ENCODE measurements at places on chromosomes 6 and 20. TPM values are rescaled to one million over a fixed set of nuclear protein-coding genes. Genes with fewer than 3 reads are reported as not detected.
A peak's percentile ranks its signal among the peaks of the same experiment; 100 is the strongest.

The CPXM1 gene
- total RNA-seq, result 20.0 TPM

The TSBP1 gene
- total RNA-seq, result not detected

The PFDN4 gene
- total RNA-seq, result 101 TPM

The LAMA2 gene
- 95.2 TPM for total RNA-seq

The MYL9 gene
- total RNA-seq, result 255 TPM

The OR12D3 gene
- total RNA-seq, result not detected

The SIRT5 gene
- 27.9 TPM for total RNA-seq

The NRSN1 gene
- total RNA-seq, result not detected

GRCh38 chr6:151451417-151451949, 443 bp downstream of the RMND1 start:
- DNase-seq, result no peak

DNA sequence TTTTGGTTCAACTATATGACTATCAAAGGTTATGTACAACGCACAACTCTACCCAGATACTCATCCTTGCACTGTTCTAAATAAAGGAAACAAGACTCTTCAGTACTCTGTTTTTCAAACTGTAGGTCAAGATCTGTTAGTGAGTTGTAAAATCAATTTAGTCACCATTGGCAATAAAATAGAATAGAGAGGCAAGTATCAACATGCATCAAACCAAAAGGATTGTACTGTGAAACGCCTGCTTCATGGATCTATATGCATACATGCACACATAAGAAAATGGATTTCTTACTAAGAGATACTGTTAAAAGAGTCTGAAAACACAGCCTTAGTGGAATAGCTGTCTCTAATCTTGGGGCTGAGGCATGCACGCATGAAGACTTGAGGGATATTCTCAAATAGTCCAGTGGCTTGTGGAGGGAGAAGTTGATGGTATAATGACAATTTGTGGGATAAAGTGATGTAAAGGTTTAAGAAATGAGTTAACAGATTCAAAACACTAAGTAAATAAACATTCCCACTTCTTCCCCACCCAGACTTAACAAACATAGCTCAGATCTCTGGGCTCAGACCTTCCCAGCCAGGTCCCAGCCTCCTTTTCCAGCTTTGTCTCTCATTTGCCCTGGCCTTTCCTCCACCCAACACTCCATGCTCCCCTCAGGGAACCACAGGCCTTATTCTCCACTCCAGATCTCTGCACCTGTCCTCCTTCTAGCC, 10.7 kb upstream of the LZTS3 start:
- DNase-seq, result no peak

DNA sequence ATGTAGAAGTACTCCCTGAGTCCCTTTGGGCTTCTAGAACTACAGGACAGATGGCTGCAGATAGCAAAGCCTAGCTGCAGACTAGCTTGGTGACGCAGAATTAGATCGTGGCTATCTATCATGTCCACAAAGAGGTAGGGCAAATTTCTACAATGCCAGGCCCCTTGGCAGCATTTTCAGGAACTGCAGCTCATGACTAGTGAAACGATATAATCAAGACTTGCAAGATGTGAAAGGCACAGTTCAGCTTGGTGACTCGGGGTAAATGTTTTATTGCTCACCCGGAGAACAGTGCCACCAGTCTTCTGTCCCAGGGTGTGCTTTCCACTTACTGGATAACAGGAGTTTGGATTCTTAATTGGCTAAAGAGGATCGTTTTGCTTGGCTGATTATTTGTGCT, 108.7 kb upstream of the LY86 start:
- no peak for DNase-seq

GRCh38 chr6:1594445-1595200, 15.1 kb upstream of the FOXC1 start:
- DNase-seq, result no peak

DNA sequence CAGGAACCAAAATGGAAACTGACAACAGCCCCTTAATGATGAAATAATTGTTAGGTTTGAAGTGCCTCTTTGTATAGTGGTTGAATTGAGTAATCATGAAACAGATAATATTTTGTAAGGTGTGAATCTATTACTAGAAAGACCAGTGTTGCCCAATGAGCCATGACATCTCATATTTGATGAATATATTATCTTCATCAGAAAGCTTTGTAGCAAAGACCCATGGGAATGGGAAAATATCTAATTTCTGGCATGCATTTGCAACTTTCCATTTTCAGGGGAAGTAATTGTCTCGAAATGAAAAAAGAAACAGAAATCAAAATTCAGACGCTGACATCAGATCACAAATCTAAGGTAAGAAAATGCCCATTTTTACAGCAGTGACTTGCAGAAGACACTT, 57.3 kb upstream of the LAMP5 start:
- no peak for DNase-seq

GRCh38 chr20:1254254-1254653, 11.8 kb upstream of the SNPH start:
- DNase-seq, result no peak

DNA sequence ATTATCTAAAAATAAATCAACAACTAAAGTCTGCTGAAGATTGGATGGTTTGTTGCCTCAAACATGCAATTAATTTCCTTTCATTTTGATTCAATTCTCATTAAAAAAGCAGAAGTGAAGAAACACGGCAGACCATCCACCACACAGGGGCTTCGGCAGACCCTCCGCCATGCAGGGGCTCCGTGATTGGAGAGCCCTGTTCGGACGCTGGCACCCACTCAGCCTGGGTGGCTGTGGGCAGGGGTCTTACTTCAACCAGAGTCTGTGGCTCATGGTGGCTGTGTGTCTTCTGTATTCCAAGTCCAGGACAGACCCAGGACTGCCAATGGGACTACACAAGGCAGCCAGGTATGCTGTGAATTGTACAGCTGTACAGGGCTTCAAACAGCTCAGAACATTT, 86.9 kb upstream of the FRMD1 start:
- peak; percentile 15 for DNase-seq

DNA sequence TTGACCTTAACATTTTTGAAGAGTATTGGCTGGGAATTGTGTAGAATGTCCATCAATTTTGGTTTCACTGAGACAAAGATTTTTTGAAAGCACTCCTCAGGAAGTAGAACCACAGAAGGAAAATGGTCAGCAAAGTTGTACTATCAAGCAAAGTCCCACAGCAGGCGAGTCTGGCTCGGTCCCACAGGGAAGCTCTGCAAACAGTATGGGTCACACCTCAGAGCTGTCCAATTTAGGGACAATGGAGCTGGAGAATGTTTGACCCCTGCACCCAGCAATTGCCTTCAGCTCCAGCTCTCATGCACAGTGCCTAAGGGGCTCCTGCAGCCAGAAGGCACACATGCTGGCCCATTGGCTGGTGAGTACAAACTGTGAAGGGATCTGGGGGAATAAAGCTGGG, 147.0 kb downstream of the MAFB start:
- DNase-seq, result no peak

DNA sequence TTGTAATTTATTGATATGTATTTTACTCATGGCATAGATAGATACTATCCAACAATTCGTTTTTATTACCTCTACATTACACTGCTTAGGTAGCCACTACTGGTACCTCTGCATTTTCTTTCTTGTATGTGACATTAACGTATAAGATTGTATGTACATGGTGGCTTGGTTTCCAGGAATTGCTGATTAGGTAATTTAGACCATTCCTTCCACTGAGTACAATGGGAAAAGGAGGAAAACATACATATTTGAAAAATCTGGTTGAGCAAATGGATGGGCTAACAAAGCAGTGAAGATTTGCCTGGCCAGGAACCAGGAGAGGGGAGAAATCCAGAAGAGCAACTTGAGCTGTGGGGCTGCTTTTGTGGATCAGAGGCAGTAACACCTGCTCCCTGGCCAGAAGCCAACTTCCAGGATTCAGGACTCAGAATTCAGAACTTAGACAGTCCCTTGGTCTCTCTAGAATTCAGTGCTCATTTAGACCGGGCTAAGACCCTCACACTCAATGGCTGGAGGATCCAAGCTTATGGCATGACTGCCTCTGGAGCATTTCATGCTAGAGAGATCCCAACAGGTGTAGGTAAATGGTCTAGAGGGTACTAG, 17.9 kb upstream of the MICB start:
- DNase-seq, result no peak

DNA sequence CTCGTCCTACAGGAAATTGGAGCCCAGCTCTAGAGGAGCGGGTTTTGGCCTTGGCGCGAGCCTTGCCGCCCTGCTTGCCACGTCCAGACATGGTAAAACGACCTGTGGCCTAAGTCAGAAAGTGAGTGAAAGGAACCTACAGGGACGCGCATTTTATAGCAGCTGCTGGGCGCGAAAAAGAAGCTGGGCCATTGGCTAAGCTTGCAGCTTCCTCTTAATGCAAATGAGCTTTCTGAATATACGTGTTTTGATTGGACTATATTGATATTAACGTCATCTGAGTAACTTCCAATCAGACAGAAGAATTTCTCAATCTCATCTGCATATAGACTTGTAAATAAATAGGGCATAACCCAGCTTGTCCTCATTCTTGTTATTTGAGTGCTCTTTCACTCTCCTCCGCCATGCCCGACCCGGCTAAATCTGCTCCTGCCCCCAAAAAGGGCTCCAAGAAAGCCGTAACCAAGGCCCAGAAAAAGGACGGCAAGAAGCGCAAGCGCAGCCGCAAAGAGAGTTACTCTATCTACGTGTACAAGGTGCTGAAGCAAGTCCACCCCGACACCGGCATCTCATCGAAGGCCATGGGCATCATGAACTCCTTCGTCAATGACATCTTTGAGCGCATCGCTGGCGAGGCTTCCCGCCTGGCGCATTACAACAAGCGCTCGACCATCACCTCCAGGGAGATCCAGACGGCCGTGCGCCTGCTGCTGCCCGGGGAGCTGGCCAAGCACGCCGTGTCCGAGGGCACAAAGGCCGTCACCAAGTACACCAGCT, 18.9 kb downstream of the OR2B2 start:
- peak; percentile 42 for DNase-seq

DNA sequence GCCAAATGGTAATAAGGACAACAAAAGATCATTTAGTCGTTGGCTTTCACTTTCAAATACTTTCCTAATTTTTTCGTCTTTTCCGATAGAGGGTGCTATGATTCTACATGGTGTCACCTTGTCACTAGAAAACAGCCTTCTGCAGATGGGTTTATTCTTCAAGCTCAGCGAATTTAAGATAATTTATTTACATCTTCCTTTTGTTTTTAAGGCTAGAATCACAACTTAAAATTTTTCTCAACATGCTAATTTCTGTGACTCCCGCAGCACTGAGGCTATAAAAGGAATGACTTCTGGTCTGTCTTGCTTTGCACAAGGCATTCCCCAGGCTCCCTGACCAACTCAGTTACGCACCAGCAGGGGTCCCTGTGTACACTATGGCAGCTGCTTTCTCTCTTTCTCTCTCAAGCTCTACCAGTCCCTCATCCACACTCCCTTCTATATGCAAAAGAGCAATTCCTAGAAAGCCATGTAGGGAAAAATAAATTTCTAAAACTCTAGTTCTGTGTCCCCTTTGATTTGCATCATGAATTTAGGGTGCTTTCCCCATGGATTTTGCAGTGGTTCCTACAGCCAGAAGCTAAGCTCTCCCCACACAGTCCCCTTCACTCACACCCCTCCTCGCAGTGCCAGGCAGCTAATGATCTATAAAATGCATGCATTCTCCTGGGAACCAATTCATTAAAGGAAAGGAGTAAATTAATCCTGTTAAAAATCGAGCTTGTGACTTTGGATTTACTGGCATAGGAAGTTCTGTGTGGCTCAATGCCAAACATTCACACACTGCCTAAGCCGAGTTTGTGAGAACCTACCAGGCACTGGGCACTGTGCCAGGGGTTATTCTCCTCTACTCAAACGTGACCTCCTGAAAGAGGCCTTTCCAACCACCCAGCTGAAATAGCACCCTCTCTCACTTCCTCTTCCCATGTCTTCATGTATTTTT, 74.5 kb downstream of the DCDC2 start:
- peak; percentile 39 for DNase-seq

- DNase-seq, result no peak
Measured at GRCh38 chr6:52612336-52613054, 35.6 kb upstream of the TRAM2 start.

DNA sequence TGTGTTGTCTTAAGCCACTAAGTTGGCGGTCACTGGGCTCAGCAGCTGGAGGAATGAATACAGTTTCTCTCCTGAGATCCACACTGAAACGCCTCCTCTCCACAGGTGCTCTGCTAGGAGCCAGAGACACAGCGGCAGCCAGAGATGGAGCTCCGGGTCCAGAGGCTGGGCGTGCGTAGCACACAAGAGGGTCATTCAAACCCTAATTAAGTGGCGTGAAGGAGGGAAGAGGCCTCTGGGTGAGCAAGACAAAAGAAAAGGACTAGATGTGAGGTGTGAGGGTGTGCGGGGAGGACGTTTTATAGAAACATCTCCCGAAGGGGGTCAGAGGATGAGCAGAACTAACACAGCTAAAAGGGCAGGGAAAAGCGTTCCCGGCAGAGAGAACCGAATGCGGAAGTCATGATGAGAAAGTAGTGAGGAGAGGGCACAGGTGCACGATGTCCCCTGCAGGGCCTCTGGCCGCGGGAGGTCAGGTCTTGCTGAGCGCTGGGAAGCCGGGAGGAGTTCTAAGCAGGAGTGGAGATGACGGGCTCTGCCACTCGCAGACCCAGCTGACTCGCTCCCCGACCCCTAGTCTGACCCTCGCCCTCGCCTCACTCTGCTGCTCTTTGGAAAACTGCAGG, 54.4 kb downstream of the BMP7 start:
- DNase-seq, result no peak

- no peak for DNase-seq
Measured at GRCh38 chr6:144246988-144247387, 38.1 kb upstream of the UTRN start.

- no peak for DNase-seq
Measured at GRCh38 chr20:1517010-1517409, 25.8 kb upstream of the SIRPB2 start.
